ENCODE measurements at places on chromosomes 5 and 9.

GRCh38 chr5:153713943-153714342, 223.5 kb downstream of the GRIA1 start:
- DNase-seq = no peak

DNA sequence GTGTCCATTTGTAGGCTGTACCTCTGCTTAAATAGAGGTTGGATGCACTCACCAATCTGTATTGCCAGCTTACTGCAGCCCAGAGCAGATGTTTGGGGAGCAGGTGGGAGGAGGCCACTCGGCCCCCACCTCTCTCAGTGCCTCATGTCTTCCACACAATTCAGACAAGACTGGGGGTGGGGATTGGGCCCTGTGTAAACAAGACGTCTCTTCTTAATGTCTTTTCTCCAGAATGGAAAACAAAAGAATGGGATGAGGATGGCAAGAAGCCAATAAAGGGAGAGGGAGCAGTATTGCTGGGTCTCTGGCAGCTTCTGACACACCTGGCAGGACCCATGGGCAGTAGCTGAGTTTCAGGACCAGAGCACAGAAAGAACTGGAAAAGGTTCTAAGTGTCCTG, 64.9 kb downstream of the SIL1 start:
- DNase-seq = no peak

GRCh38 chr9:96087669-96088299, 212.3 kb downstream of the ERCC6L2 start:
- peak; percentile 70 for DNase-seq

GRCh38 chr5:111857623-111858022, 100.6 kb upstream of the NREP start:
- no peak for DNase-seq

- no peak for DNase-seq
Measured at GRCh38 chr9:134554373-134555093, 87.1 kb upstream of the COL5A1 start.

DNA sequence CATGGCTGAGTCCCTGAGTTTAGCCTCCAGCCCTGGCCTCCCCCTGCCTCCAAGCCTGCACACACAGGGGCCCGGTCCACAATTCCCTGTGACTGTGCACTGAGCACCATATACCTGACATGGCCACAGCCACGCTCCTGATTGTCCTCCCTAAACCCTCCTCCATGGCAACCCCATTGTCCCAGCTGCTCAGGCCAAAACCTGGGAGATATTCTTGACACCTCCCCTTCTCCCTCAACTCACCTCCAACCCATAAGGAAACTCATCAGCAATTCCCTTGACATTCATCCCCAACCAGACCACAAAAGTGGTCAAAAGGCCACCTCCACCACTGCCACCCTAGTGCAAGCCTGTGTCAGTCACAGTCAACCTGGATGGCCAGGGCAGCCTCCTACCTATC, 107.5 kb upstream of the MVB12B start:
- no peak for DNase-seq

Measured in HuH-7 (cell line).